Memory B cell (primary cell): ENCODE measurements at places on chromosomes 6 and 20.

DNA sequence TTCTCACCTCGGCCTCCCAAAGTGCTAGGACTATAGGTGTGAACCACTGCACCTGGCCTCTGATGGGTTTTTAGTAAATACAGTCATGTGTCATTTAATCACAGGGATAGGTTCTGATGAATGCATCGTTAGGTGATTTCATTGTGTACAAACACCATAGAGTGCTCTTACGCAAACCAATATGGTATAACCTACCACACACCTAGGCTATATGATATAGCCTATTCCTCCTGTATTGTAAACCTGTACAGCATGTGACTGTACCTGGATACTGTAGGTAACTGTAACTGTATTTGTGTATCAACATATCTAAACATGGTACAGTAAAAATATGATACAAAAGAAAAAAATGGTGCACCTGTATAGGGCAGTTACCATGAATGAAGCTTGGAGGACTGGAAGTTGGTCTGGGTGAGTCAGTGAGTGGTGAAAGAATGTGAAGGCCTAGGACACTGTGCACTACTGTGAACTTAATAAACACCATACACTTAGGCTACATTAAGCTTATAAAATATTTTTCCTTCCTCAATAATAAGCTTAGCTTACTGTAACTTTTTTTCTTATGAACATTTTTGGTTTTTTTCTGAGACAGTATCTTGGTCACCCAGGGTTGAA is 10.0 kb downstream of the BICRAL start:
- DNase-seq = no peak

- peak; percentile 66 for DNase-seq
Measured at GRCh38 chr6:20319520-20320357, 81.9 kb upstream of the E2F3 start.

DNA sequence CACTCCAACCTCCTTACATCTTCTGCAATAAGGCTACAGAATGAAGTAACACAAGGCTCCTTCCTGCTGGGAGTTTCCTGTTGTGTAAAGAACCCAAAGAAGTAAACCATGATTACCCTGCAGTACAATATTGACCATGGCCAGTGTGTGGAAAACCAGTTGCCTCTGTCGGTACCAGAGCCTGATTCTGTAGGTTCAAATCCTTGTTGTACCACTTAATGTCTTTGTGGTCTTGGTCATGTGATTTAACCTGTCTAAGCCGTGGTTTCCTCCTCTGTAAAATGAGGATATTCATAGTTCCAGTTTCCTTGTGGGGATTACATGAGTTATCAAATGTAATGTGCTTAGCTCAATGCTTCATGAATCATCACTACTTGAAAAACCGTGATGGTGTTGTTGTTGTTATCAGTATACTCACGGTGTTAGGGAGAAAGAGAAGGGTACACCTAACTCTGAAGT is 60.3 kb upstream of the PRELID3B start:
- DNase-seq = no peak

- no peak for DNase-seq
Measured at GRCh38 chr6:44662461-44663121, 275.1 kb downstream of the CDC5L start.

DNA sequence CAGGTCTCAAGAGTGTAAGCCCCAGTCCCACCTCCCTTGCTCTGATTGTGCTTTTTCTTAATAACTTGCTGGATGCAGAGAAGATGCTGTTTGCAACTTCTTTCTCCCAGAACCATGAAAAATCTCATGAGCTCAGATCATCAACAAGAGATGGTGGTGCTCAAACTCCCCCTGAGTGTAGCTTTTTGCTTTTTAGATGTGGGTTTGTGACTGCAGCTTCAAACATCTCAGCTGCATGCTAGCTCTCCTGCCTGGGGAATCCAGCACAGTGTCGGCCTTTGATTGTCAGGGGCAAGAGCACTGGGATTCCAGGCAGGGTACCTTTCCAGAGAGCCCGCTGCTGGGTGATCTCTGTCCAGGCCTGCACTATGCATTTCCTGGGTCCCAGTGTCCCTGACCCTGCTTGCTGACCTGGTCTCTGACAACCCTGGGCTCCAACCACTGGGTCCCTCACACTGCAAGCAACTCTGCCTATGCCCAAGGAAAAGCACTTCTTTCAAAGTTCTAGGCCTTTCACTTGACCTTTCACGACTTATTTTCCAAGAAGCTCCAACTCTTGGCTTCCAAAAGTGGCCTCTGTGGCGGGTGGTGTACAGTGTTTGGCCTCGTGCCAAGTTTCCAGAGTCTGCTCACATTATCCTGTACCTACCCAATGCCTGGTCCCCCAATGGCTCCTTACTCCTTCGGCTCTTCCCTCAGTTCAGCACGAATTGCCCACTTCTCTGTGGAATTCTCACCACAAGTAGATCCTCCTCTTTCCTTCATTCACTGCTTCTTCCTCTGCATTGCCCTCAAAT is 69.7 kb upstream of the LY86 start:
- DNase-seq = no peak

- DNase-seq = no peak
Measured at GRCh38 chr6:118187568-118188164, 280.6 kb downstream of the SLC35F1 start.

DNA sequence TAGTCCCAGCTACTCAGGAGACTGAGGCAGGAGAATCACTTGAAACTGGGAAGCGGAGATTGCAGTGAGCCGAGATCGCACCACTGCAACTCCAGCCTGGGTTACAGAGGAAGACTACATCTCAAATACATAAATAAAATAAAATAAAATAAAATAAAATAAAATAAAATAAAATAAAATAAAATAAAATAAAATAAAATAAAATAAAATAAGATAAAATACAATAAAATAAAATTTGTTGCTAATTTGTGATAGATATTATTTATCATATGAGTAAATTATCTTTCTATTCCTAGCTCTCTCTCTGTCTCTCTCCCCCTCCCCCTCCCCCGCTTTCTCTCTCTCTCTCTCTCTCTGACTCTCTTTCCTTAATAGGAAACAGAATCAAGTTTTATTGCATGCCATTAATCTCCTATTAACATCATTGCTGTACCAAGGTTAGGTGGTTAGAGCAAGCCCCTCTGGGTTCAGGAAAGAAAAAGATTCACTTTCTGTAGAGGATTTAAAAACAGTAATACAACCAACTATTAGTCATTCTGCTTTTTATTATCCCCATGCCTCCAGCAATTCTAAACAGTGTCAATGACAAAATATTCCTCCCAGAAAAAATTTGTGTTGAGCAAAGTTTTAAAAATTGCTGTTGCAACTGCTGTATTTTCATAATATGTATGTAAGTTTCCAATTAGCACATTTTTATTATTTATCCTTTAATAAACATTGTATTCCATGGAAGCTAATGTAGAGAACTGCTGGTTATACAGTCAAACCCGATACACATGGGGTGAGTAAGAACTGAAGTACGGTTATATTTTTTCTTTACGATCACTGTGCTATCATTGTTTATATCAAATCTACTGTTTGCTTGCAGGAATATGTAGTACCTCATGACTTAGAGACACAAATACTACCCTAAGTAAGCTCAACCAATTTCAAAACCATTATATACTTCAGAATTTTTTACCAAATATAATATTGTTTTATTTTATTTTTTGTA is 22.1 kb downstream of the BMP5 start:
- no peak for DNase-seq

- DNase-seq = no peak
Measured at GRCh38 chr20:55888685-55889084, 116.6 kb downstream of the CBLN4 start.

GRCh38 chr6:144066741-144067484 is 28.5 kb downstream of the SF3B5 start:
- DNase-seq = no peak

GRCh38 chr6:132490478-132491204 is 22.3 kb downstream of the STX7 start:
- DNase-seq = no peak

DNA sequence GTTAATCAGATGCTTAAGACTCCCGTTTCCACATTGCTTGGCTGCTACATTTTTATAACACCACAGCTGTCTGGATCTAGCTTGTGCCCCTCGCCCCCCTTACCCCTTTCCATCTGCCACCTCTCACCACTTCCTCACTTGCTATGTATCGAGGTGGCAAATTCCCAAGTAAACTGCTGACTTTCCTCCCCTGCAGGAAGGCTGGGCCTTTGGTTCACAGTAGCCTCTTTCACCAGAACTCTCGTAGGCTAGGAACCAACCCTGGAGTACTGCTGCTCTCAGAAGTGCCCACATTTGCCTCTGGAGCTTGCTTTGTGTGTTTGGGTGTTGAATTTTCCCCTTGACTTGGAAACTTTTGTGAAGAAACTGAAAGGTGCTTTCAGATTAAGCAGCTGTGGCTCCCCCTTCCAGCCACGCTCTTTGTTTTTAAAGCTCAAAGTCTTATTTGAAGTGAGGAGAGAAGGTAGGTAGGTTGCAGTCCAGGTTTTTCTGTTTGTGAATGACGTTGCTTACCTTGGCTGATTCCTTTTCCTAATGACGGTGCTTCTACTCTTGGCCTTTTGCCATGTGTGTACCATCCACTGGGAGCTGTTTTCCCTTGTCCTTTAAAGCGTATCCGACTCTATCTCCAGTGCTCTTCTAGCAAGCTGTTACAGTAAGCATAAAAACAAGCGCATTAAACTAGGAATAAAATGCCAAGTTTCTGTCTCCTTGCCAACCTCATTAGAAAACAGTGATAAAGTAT is 90.4 kb downstream of the CARMIL1 start:
- no peak for DNase-seq

GRCh38 chr20:19041787-19042186 is 170.7 kb upstream of the SLC24A3 start:
- no peak for DNase-seq

DNA sequence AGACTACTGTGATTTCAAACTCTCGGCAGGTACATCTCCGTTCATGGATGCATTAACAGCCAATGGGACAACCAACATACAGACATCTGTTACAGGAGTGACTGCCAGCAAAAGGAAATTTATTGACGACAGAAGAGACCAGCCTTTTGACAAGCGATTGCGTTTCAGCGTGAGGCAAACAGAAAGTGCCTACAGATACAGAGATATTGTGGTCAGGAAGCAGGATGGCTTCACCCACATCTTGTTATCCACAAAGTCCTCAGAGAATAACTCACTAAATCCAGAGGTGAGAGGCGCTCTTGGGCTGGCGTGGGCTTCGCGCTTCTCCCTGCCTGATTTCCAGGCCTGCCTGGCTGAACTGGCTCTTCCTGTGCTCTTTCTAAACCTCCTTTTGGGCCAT is 68.4 kb downstream of the RPP40 start:
- no peak for DNase-seq

- no peak for DNase-seq
Measured at GRCh38 chr20:48339986-48340882, 487.6 kb downstream of the PREX1 start.

DNA sequence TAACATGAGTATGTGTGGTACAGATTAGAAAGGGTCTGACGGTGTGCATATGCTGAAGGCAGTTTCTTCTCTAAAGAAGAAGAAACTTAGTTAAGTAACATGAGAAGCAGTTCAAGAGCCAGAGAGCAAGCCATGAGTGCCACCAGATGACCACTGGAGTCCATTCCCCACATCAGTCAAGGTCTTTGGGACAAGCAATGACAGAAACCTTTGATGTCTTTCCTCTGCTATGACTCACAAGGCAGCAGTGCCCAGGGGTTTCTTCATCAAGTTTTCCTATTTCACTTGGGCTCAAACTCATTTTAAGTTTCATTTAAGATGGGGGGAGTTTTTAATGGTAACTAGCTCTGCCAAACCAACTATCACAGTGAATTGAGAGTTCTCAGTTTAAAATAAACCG is 303.8 kb upstream of the TBX18 start:
- DNase-seq = no peak

- peak; percentile 32 for DNase-seq
Measured at GRCh38 chr6:62367601-62368000, 81.6 kb upstream of the KHDRBS2 start.

- no peak for DNase-seq
Measured at GRCh38 chr20:6148073-6148472, 25.2 kb upstream of the FERMT1 start.

DNA sequence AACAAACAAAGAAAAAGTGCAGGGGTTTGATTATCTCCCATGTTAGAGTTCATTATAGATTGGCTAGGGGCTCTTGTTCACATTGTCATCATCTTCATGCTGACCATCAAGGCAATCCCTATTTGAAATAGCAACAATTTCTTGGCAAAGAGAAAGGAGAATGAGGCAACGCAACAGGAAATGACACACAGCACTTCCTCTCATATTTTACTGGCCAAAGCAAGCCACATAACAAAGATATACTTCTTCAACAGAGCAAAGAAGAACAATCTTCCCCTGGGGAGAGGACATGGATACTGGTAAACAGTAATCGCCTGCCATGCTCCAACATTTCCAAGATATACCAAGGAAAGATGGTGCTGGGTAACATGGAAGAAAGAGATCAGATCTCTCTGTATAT is 29.8 kb downstream of the EPM2A start:
- DNase-seq = no peak

- no peak for DNase-seq
Measured at GRCh38 chr6:9523462-9523861, 891.4 kb downstream of the TFAP2A start.

DNA sequence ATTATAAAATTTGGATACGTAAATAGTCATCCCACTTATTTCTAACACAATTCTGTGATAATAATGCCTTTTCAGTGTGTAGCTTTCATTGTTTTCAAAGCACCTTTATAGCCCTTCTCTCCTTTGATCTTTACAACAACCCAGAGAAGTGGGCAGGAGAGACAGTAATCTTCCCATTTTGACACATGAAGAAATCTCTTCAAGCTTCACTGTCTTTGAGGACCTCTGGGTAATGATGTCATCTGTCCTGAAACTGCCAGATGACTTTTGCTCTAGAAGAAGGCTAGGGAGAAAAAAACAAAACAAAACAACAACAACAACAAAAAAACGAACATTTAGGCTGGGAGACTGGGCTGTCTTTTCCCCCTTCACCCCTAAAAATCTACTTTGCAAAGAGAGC is 203.0 kb downstream of the KCNQ5 start:
- DNase-seq = no peak

GRCh38 chr6:109240370-109241084 is 141.7 kb downstream of the CD164 start:
- no peak for DNase-seq

GRCh38 chr20:6974838-6975237 is 207.4 kb downstream of the BMP2 start:
- no peak for DNase-seq

DNA sequence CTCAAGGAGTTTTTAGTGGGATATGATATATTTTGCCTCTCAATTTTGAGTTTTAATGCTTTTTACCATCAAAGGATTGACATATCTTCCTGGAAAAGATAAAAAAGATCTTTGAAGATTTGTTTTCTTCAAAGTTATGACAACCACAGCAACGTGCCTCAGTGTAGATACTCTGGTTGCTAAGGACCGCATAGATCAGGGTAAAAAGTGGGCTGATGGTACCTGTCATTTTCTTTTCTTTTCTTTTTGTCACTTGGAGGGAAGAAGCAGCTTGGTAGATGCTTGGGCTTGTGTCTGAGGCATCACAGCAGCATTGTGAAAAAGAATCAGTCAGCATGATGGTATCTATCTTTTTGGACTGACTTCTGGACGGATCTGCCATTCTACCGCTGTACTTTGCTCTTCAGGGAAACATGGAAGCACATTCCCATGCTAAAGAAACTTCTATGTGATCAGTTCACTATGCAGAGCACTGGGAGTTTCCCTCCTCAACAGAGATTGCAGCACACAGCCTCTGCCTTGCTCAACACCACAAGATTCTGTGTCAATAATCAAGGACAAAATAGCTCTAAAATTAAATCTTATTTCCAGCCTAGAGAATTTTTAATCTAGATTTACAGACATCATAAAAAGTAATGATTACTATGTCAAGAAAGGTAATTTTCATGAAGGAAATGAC is 54.8 kb upstream of the SGK1 start:
- DNase-seq = no peak

- DNase-seq = no peak
Measured at GRCh38 chr6:56659721-56660380, 17.2 kb upstream of the DST start.
